Fibroblast of villous mesenchyme (primary cell): ENCODE measurements at places on chromosomes 13 and 19.

GRCh38 chr13:61960981-61961380 lies 545.3 kb upstream of the PCDH20 start:
- no peak for DNase-seq

DNA sequence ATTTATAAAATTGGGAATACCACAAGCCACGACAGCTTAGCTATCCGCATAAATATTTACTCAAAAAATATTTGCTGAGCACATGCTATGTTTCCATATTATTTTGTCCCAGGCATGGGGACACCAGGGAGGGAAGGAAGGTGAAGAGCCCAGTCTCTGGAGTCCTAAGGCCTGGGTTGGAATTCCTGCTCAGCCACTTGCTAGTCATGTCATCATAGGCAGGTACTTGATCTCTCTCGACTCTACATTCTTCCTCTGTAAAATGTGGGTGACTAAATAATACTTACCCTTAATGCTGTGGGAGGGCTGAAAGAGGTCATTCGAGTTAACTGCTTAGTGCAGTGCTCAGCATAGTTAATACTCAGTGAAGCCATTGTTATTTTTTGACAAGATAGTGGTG lies 4.3 kb upstream of the RNASEH2B start:
- DNase-seq, result no peak

DNA sequence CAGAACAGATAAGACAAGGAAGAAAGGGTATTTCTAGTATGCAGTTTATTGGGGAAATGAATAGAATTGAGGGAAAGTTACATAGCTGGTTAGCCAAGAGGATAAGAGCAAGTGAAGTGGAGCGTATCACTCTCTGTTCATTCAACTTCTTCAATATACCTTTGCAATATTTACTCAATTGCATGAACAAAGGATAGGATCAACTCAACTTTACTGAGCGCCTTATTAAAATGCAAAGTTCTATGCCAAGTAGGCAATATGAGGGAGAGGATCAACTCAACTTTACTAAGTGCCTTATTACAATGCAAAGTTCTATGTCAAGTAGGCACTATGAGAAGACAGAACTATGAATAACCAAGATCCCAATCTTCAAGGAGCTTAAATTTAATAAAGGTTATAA lies 43.9 kb downstream of the ZC3H13 start:
- no peak for DNase-seq

GRCh38 chr19:1580382-1580781 lies 12.3 kb upstream of the MEX3D start:
- DNase-seq, result no peak

- DNase-seq, result no peak
These were observed 213.5 kb downstream of the FGF9 start for GRCh38 chr13:21884299-21884909.

DNA sequence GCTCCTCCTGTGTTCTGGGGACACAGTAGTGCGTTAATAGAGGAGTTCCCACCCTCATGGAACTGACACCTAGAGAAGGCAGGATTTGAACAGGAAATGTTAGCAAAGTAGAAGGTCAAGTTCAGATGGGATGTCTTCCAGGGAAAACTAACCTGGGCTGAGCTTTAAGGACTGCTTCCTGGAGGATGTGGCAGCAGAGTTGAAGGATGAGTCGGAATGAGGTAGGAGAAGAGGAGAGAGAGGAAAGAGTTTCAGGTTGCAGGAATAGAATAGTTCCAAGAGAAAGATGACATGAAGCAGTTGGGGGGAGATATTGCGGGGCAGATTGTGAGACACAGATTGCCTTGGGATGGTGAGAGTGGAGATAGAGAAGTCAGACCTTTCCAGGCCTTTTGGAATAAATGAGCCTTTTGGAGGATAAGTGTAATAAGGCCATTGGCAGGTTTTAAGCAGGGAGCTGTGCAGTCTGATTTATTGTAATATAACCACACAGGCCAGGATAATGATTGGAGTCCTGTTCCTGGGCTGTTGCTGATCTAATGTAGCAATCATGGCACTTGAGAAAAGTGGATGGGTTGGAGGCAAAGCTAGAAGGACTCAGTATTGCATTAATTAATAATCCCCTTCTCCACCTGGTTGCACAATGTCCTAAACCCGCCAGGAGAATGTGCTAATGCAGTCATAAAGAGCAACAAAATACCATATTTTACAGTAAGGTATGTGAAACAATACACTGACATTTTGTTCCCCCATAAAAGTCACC lies 205.4 kb downstream of the SHISA2 start:
- DNase-seq, result no peak

- DNase-seq, result no peak
These were observed 6.5 kb upstream of the ZNF444 start for GRCh38 chr19:56134654-56134921.

- no peak for DNase-seq
These were observed 34.2 kb downstream of the ZNF787 start for GRCh38 chr19:56086671-56087430.

DNA sequence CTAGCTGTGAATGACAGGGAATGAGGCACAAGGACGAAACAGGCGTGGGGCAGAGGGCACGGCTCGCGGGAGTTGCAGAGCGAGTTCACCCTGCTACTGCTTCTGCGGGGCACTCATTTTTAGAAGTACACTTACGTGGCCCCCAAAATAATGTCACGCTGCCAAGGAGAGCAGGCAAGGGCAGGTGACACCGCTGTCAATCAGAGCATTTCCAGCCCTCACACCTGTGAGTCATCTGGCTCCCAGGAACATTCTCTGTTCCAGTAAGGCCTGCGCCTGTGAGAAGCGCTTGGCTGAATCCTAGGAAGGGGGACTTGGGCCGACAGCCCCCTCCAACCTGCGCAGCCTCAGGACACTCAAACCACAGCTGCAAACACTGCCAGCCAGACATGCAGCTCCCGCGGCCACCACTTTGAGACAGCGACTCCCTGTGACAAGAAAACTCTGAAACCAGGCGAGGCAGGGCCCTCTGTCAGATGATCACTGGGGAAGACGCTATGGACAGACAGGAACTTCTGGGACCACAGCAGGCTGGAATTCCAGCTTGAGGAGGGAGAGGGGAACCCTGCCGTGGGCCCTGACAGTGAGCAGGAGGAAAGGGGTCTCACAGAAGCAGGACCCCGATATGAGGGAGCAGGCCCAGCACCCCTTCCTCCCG lies 12.7 kb downstream of the DOT1L start:
- DNase-seq, result no peak

DNA sequence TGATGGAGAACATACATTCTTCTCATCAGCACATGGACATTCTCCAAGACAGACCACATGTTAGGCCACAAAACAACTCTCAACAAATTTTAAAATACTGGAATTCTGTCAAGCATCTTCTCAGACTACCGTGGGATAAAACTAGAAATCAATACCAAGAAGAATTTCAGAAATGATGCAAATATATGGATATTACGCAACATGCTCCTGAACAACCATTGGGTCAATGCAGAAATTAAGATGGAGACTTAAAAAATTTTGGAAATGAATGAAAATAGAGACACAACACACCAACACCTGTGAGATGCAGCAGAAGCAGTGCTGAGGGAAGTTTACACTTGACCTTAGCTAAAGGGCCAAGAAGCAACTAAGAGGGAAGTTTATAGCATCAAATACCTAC lies 162.8 kb downstream of the CACNA1A start:
- no peak for DNase-seq

DNA sequence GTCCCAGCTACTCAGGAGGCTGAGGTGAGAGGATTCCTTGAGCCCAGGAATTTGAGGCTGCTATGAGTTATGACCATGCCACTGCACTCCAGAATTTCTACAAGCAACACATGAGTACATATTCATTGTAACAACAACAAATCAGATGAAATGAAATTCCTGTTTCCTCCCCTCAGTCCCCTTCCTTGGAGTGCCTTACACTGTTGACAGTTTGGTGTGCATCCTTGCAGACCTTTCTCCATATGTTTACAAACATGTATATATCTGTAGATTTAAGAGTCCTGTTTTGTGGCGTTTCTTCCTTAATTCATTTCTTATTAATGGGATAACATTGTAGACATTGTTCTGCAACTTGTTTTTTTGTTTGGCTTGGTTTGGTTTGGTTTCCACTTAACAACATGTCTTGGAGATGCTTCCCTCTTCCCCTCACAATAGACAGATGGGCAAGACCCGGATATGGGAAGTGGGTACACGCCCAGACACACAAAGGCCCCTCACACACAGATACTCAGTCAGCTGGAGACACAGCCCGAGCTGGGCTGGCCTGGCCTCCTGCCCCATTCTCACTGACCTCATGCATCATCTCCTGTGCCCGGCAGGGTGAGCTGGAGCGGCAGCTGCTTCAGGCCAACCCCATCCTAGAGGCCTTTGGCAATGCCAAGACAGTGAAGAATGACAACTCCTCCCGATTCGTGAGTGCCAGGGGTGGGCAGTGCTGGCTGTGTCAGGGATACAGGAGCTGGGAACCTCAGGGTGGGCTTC lies 21.7 kb downstream of the MYH14 start:
- no peak for DNase-seq

DNA sequence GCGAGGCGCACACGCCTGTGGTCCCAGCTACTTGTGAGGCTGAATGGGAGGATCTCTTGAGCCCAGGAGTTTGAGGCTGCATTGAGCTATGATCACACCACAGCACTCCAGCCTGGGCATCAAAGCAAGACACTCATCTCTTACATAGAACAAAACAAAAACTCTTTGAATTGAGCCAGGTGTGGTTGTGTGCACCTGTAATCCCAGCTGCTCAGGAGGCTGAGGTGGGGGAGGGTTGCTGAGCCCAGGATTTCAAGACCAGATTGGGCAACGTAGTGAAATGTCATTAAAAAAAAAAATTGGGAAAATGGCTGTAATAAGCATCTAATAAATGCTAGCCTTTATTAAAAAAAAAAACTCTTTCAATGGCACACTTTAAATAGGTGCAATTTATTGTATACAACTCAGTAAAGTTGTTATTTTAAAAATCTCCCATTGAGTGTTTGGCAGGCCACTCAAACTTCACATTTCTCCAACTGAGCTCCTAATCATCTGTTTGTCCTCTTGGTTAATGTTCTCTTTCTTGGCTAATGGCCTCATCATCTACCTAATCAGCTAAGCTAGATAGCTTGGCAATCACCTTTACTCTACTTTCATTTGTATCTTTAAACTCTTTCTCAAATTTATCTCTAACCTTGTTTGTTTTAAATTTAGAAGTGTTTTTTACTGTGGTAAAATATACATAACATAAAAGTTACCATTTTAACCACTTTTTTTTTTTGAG lies 28.1 kb upstream of the HMGB1 start:
- no peak for DNase-seq

GRCh38 chr13:106376401-106377112 lies 158.9 kb downstream of the EFNB2 start:
- peak; percentile 91 for DNase-seq

DNA sequence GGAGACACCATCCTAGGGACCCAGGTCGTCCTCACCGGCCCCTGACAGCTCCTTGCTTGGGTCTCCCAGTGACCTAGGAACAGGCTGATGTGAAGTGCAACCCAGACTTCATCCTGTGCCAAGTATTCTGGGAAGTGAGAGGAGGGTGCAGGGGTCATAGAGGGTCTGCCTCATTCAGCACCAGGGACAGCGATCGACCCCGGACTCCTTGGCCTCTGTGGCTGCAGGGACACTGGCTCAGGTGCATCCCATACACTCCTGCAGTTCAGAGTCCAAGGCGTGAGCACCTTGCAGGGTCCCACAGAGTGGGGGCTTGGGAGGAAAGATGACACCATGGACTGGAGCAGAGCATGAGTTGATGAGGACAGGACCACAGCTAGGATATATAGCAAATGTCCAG lies 10.0 kb upstream of the OR10H2 start:
- no peak for DNase-seq

GRCh38 chr13:58587183-58587582 lies 955.6 kb downstream of the PCDH17 start:
- DNase-seq, result no peak

DNA sequence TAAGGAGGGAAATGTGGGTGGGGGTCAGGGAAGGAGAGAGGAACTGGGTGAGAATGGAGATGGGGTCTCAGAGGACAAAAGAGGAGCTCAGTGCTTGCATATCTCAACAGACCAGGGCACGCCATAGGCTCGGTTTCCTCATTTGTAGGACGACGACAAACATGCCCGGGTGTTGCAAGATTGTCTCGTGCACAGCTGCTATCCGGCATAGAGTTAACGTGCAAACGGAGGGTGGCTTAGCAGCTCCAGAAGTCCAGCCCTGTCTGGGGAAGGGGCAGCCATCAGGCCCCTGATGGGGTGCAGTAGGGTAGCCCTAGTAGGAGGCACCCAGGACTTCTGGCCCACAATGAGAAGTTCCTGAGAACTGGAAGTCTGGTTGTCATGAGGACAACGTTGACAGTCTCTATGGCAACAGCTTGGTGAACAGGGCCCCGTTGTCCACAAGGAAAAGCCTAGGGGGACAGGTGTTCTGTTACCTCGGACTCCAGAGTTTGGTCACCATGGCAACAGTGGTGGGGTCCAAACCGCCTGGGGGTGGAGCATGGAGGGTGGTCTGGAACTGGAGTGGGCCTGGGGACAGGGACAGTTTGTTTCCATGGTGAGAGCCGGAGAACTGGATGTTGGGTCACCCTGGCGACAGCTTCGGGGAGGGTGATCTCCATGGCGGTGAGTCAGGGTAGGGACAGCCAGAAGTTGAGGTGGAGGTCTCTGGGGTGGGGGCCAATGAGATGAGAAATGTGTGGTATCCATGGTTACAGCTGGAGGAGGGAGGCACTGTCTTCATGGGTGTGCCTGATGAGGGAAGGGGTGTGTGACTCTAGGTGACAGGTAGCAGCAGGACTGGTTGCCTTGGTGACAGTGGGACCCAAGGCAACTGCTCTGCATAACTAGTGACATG lies 16.8 kb downstream of the TM6SF2 start:
- DNase-seq, result peak; percentile 10

DNA sequence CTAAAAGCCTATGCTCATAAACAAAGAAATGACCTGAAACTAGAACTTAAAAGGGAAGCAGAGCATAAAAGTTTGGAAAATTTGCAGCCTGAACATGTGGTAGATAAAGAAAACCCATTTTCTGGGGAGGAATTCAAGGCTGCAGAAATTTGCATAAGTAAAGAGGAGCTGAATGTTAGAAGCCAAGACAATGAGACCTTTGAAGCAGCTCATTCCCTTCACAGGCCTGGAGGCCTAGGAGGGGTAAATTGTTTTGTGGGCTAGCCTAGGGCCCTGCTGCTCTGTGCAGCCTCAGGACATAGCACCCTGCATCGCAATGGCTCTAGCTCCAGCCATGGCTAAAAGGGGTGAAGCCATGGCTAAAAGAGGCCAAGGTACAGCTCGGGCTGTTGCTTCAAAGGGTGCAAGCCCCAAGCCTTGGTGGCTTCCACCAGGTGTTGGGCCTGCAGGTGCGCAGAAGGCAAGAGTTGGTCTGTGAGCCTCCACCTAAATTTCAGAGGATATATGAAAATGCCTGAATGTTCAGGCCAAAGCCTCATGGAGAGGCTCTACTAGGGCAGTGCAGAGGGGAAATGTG lies 38.3 kb downstream of the ZIC2 start:
- DNase-seq, result no peak

- DNase-seq, result peak; percentile 60
These were observed 638 bp downstream of the ADGRE5 start for GRCh38 chr19:14381689-14382474.

- no peak for DNase-seq
These were observed 10.1 kb downstream of the SSC5D start for GRCh38 chr19:55498246-55498840.
